ENCODE measurements at places on chromosomes 3 and 15. TPM values are rescaled to one million over a fixed set of nuclear protein-coding genes. Genes with fewer than 3 reads are reported as not detected.

SLC22A14 gene
- 1.6 TPM for total RNA-seq

DNA sequence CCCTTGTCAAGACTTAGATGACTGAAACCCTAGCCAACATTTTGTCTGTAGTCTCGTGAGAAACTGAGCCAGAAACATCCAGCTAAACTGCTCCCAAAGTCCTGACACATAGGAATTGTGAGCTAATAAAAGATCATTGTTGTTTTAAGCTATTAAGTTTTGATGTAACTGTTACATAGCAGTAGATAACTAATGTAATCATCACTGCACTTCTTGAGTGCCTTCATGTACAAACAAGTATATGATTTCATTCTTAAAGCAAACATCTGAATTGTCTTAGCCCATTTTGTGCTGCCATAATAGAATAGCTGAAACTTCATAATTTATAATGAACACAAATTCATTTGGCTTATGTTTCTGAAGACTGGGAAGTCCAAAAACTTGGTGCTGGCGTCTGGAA lies 87.3 kb downstream of the NSUN3 start:
- no peaks in the 10 kb centered on the region for H3K36me3 ChIP-seq
- no peak for DNase-seq
- no peaks in the 10 kb centered on the region for H3K27me3 ChIP-seq
- no peaks in the 10 kb centered on the region for H3K4me1 ChIP-seq

DNA sequence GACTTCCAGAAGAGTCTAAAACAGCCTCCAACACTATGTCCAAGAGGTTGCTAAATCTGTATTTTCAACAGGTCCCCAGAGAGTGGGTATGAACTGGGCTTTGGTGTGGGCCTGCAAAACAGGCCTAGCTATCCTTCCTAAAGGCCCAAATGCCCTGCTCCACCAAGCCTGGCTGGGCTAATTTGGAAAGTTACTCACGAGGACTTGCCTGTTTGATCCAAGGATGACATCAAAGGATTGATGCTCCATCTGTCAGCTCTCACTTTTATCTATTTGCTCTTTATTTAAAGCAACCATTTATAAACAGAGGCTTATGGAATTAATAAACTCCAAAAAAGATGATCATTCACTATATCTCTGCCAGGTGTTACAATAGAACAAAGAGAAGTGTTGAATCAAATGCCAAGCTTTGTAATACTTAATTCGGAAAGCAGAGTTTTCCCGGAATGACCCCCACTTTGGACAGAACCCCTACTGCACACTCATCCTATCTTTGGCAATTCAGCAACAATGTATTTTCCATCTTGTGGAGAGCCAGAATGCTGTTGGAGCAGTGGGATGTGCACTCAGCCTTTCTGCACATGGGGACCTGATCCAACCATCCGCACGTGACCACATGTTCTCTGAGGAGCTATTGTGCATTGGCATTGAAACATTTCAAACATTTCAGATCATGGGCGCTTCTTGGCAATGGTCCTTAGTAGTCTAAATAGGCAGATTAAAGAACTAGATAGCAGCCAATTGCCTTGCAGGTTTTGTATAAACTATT lies 163.3 kb upstream of the THBS1 start:
- H3K4me1 ChIP-seq: no peaks in the 10 kb centered on the region
- no peak overlapping the region for H3K4me3 ChIP-seq
- no peaks in the 10 kb centered on the region for H3K36me3 ChIP-seq
- H3K27ac ChIP-seq: no peak overlapping the region
- H3K27me3 ChIP-seq: no peaks in the 10 kb centered on the region
- DNase-seq: no peak

CHRNA7 gene
- 5.2 TPM for total RNA-seq

DNA sequence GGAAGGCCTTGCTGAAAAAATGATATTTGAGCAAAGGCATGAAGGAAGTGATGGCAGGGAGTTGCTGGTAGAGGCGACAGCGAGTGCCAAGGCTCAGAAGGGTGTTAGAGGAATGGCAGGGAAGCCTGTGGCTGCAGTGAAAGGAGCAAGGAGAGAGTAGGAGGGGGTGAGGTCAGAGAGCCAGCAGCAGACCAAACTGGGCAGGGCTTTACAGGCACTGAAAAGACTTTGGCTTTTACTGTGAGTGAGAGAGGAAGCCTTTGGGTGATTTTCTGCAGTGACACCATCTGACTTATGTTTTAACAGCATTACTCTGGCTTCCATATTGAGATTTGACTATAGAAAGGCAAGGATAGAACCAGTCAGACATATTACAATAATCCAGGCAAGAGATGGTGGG lies 11.4 kb downstream of the TICRR start:
- no peak for DNase-seq
- H3K4me3 ChIP-seq: no peak overlapping the region
- no peak overlapping the region for H3K27ac ChIP-seq
- H3K27me3 ChIP-seq: no peaks in the 10 kb centered on the region
- H3K36me3 ChIP-seq: no peaks in the 10 kb centered on the region

DNA sequence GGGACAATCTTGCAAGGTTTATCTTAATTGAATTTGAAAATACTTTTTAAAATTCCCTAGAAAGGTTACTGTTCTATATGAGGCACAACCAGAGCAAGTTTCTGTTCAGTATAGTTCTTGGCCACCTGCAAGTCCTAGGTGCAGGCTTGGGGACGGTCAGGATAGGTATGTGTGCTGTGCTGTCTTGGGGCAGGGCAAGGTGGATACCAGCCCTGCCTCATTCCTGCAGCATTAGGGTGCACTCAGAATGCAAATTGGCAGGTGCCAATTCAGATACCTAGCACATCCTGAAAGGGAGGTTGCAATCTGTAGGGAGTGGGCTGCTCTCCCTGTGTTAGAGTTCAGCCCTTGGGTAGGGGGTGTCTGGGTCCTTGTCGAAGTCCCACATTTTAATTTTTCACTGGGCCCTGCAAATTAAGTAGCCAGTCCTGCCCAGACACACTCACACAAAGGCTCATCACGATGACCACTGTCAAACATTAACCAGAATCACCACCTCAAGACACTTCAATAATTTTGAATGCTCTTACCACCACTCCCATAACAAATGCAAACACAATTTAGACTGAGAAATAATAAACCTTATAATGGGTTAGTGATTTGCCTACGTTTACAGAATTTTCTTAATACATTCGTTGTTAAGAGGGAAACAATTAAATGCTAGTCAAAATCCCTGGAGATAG lies 838.0 kb upstream of the NR2F2 start:
- H3K36me3 ChIP-seq: no peaks in the 10 kb centered on the region
- H3K4me3 ChIP-seq: no peak overlapping the region
- no peaks in the 10 kb centered on the region for H3K4me1 ChIP-seq
- no peak for DNase-seq
- H3K27ac ChIP-seq: no peak overlapping the region
- H3K27me3 ChIP-seq: no peaks in the 10 kb centered on the region

- H3K4me1 ChIP-seq: no peaks in the 10 kb centered on the region
- no peaks in the 10 kb centered on the region for H3K27me3 ChIP-seq
- H3K4me3 ChIP-seq: no peak overlapping the region
- DNase-seq: no peak
- no peaks in the 10 kb centered on the region for H3K36me3 ChIP-seq
These were observed 5.5 kb downstream of the ADGRG7 start for GRCh38 chr3:100614941-100615340.

- H3K4me3 ChIP-seq: peak within 1 kb of the TSS; percentile 43
- no peak within 1 kb of the TSS for H3K27ac ChIP-seq
- H3K36me3 ChIP-seq: no peaks in the 10 kb centered on the region
- DNase-seq: no peak
- H3K27me3 ChIP-seq: peaks cover 18% of the 10 kb centered on the region
These were observed at the start of gene DCLK3 for GRCh38 chr3:36763850-36764703. TSS of gene DCLK3 (minus strand) at chr3:36764553. CDS start at chr3:36764263, 290 bp downstream.
